ENCODE measurements at places on chromosomes 2 and 18.

DNA sequence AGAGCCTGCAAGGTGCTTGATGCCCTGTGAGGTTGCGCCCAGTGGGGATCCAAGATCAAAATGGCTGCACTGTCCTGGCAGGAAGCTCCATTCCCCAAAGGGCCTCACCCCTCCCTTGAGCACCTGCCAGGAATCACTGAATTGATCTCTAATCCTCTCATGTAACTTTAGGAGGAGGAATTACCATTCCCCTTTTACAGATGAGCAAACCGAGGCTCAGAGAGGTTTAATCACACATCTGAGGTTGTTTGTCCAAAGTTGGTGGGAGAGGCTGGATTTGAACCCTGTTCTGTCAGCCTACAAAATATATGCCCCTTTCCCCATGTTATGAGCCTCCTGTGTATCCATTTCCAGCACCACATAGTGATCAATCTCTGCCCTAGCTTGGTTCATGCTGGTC lies 10.5 kb downstream of the ASIC4 start:
- no peak for DNase-seq

- DNase-seq: no peak
Observed at GRCh38 chr18:24460388-24460787, at the start of gene HRH4. HRH4 (plus strand) TSS chr18:24460637; CDS start chr18:24460729, 92 bp downstream.

- DNase-seq: no peak
Observed at GRCh38 chr18:60070631-60071030, 170.8 kb downstream of the PMAIP1 start.

DNA sequence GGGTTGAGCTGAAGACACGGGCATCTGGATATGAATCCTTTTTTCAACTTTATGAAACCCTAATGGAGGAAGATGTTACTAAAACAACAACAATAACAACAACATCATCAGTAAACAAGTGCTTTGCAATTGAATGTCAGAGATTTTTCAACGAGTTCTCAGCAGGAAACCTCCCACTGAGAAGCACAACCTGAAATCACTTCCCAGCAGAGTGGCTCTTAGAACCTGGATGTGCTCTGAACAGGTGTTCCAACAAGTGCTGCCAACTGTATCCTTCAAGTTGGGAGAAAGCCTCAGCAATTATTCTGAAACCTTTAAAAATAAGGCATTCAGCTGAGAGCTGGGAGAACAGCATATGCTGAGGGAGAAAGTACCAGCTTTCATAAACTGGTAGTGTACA lies 1622.7 kb upstream of the CELF4 start:
- DNase-seq: no peak

GRCh38 chr2:72555943-72556342 lies 269.9 kb downstream of the EXOC6B start:
- no peak for DNase-seq

Measured in activated effector memory CD4-positive, alpha-beta T cell treated with anti-CD3 and anti-CD28 coated beads, Interleukin-2, amount 50 U/mL, for 16 hours (primary cell).